ENCODE measurements at places on chromosomes 13 and 19.

DNA sequence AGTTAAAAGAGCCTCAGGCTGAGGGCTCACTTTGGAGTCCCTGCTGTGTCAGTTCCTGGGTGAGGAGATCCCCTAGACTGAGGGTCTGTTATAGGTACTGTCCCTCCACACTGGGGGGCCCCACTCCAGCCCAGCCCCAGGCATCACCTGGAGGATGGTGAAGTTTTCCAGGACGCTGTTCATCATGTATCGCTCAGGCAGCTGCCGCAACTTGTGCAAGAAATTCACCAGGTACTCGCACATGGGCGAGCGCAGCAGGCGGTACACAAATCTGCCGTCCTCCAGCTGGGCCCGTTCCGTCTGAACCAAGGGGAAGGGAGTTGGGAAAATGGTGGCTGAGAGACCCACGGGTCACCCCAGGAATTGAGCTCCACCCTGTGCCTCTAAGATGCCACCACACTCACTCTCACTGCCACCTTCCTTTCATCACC lies 7.1 kb downstream of the CD37 start:
- DNase-seq: no peak

DNA sequence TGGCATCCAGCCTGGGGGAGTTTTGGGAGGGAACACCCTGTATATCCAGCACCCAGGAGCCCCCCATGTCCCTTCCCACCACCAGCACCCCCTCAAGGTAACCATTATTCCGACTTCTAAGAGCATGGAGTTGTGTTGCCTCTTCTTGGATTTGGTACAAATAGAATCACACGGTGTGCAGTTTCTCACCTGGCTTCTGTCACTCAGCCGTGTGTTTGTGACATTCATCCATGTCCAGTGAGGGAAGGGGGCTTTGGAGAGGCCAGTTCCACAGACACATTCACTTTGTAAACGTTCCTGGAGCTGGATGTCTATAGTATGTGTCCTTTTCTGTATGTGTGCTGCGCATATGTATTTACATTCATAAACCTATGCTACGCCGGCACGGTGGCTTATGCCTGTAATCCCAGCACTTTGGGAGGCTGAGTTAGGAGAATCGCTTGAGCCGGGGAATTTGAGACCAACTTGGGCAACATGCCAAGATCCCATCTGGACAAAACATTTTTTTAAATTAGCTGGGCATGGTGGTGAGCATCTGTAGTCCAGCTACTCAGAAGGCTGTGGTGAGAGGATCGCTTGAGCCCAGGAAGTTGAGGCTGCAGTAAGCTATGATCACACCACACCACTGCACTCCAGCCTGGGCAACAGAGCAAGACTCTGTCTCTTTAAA lies 36.6 kb downstream of the MYH14 start:
- no peak for DNase-seq

- no peak for DNase-seq
Measured at GRCh38 chr13:44159633-44160279, 213.9 kb upstream of the SERP2 start.

DNA sequence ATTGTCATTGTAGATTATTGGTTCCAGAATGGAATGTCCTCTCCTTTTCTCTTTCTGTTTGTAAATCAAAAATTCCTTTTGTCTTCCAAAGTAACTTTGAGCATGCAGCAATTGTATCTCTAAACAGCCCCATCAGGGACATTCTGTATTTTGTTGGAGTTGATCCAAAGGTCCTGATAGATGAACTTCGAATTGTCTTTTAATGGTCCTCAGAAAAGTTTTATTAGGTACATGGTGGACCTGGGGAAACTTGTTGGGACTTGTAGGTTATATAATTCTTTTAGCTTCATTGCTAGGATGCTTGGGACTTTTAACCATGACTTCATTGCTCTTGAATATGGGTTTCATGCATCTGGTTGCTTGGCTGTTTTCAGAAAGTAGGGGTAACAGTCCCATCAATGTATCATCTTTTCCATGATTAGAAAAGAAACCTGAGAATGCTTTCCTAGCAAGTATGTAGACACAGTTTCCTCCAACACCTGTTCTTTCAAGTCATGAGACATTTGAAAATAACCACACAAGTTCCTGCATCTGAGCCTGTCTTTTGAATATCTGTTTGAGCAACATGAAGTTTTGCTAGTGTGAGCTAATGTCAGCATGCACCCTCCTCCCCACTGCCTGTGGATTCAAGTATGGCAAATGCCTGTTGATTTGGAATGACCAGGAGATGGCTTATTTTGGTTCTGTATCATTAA lies 413.1 kb downstream of the KCNRG start:
- DNase-seq: no peak

- DNase-seq: no peak
Measured at GRCh38 chr13:109055850-109056249, 426.4 kb downstream of the MYO16 start.

GRCh38 chr13:24661713-24662112 lies 18.5 kb upstream of the ATP12A start:
- DNase-seq: no peak

DNA sequence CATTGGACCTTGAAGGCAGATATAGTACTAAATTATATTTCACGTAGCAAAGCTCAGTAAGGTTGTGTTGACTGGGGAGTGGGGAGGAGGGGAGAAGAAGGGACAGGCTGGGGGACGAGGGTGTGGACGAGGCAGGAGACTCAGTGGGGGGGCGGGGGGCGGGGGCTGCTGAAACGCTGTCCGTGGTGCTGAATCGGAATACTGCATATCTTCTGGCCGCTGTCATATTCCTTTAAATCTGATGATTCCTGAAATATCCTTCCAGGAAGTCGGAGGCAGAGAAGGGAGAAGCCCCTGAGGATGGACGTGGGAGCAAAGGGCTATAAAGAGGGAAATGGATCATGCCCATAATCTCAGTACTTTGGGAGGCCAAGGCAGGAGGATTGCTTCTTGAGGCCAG lies 34.7 kb upstream of the CASP14 start:
- DNase-seq: no peak

GRCh38 chr13:47661076-47661475 lies 340.0 kb downstream of the SUCLA2 start:
- DNase-seq: no peak

Data from activated effector memory CD4-positive, alpha-beta T cell treated with Interleukin-2 at 50 U/mL for 16 hours (primary cell).